ENCODE measurements at places on chromosomes 4 and X. TPM values are rescaled to one million over a fixed set of nuclear protein-coding genes. Genes with fewer than 3 reads are reported as not detected.

DNA sequence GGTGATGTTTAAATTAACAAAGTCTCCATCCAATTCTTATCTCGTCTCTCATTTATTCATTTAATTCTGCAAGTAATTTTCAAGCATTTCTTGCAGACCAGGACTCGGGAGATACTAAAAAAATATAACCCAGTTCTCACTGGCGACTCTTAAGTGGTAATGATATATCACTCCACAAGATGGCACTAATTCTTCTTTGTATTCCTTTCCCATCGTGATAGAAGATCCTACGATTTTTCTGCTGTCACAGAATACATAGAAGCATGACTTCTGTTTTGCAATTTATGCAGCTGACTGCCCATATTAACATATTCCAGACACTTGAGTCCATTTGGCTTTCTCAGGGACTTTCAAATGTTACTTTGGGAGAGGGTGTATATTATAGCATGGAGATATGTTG lies 64.0 kb upstream of the FGF13 start:
- peak; percentile 19 for DNase-seq

DNA sequence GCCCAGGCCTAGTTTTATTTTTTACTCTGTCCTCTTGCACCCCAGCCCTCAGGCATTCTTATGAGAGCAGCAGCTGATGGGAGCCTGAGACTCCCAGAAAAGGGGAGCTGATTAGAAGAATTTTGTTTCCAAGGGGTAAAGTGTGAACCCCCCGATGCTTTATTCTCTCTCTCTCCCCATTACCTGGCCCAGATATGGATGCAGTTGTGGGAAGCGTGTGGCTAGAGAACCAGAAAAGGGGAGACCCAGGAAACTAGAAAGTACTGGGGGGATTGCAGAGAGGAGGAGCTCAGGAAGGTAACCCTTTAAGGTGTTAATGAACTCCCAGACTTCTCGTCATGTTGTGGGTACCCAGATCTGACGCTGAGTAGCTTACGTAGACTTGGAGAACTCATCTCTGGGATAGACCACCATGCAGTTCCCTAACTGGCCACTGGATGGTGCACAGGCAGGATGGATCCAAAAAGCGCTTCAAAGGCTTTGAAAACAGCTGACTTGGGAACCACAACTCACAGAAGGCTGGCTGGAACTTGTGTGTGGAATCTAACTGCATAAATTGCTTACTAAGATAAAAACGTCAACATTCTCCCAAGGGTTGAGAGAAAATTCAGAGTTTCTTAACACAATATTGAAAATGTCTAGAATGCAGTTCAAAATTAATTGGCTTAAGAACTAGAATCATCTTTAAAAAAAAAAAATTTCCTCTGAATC lies 64.7 kb downstream of the TBC1D14 start:
- peak; percentile 55 for DNase-seq

Gene TMLHE
- 24.4 TPM for total RNA-seq

DNA sequence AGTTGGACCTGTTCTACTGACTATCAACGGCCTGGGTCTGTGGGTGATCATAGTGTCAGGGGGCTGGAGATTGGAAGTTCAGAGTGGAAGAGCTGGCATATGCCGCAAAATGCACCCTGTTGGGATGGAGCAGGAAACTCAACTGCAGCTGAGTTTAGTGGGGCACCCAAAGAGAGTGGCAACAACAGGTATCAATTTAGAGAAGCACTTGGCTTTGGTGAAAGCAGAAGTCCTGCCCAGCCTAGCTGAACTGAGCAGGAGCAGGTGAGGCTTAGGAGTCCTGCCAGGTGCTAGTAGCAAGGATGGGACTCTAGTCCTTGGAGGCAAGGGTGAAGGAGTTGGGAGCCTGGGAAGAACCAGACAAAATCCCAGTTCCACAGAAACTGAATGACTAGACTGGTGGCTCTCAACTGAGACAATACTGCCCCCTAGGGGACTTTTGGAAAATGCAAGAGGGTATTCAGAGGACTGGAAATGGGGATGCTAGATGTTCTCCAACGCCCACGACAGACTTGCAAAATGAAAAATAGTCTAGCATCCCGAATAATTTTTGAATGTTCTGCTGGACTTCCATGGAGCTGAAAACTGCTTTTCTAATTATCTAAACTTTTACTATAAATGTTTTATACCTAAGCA lies 49.4 kb downstream of the RTL9 start:
- peak; percentile 76 for DNase-seq
